ENCODE measurements at places on chromosomes 12 and 14. TPM values are rescaled to one million over a fixed set of nuclear protein-coding genes. Genes with fewer than 3 reads are reported as not detected.

The CD9 gene
- total RNA-seq = 266 TPM

The ARHGAP9 gene
- under 0.01 TPM for total RNA-seq

The PRH2 gene
- not detected for total RNA-seq

The ACSS3 gene
- total RNA-seq = 32.9 TPM

The AMN gene
- total RNA-seq = under 0.01 TPM

The TAC3 gene
- total RNA-seq = 0.17 TPM

The TPH2 gene
- total RNA-seq = not detected

The EXOC3L4 gene
- 0.26 TPM for total RNA-seq

The CD163 gene
- total RNA-seq = 0.26 TPM

The C1QL4 gene
- total RNA-seq = 0.17 TPM

Data from fibroblast of lung (primary cell).